ENCODE measurements at places on chromosomes 6 and 20.

DNA sequence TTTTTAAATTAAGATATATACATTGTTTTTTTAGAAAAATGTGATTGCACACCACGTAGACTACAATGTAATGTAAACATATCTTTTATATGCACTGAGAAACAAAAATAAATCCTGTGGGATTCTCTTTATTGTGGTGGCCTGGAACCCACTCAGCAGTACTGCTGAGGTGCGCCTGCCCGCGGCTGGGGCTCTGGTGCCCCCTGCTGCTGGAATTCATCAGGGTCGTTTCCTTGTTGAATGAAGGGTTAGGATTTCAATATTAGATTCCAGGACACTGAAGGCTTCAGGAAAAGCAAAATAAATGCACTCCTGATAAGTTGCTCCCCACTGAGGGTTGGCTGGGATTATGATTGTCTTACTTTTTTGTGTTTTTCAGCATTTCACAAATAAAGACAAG is 175.8 kb upstream of the GGTLC1 start:
- no peak for DNase-seq
- no peaks in the 10 kb centered on the region for H3K4me1 ChIP-seq
- no peak overlapping the region for H3K4me3 ChIP-seq
- H3K27me3 ChIP-seq: no peaks in the 10 kb centered on the region
- no peaks in the 10 kb centered on the region for H3K36me3 ChIP-seq

DNA sequence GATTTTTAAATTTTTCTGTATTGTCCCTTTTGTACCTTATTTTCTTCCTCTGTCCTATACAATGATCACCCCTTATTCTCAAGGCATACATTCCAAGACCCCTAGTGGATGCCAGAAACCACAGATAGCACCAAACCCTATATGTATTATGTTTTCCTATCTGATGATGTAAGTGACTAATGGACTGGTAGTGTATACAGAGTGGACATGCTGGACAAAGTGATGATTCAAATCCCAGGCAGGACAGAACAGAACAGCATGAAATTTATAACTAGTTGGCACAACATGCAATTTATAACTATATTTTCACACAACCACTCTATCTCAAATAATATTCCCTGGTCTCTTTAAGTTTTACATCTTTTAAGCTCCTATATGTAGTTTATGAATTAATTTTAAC is 205.6 kb upstream of the FLRT3 start:
- DNase-seq: no peak
- no peaks in the 10 kb centered on the region for H3K4me1 ChIP-seq
- H3K27me3 ChIP-seq: no peaks in the 10 kb centered on the region
- no peaks in the 10 kb centered on the region for H3K36me3 ChIP-seq
- no peak overlapping the region for H3K4me3 ChIP-seq
- no peak overlapping the region for H3K27ac ChIP-seq

DNA sequence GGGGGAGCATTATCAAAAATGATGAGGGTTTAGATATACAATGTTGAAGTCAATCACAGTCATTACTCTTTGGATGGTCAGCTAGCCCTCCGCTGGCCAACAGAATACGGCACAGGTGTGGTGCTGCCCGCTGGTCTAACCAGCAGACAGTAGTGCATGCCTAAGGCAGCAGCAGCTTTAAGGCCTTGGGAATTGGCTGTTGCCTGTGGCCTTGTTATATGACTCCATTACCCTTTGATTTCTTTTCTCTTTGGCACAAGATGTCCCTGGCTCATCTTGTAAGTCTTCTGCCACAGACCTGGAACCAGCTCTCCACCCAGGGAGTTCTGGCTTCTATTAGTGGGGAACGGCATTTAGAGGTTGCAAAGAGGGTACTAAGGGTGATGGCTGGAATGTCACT is 110.2 kb downstream of the WDR27 start:
- no peaks in the 10 kb centered on the region for H3K36me3 ChIP-seq
- no peak for DNase-seq
- H3K27ac ChIP-seq: no peak overlapping the region
- no peak overlapping the region for H3K4me3 ChIP-seq
- peaks cover 4% of the 10 kb centered on the region for H3K4me1 ChIP-seq

- H3K27me3 ChIP-seq: no peaks in the 10 kb centered on the region
- peaks cover 60% of the 10 kb centered on the region for H3K36me3 ChIP-seq
- no peak for DNase-seq
- no peaks in the 10 kb centered on the region for H3K4me1 ChIP-seq
- no peak overlapping the region for H3K27ac ChIP-seq
Measured at GRCh38 chr20:24970754-24971153, 21.7 kb downstream of the CST7 start.

GRCh38 chr6:132934496-132934895 is 120.1 kb downstream of the RPS12 start:
- H3K36me3 ChIP-seq: no peaks in the 10 kb centered on the region
- no peaks in the 10 kb centered on the region for H3K4me1 ChIP-seq
- H3K4me3 ChIP-seq: no peak overlapping the region
- H3K27ac ChIP-seq: no peak overlapping the region
- no peak for DNase-seq
- H3K27me3 ChIP-seq: no peaks in the 10 kb centered on the region

DNA sequence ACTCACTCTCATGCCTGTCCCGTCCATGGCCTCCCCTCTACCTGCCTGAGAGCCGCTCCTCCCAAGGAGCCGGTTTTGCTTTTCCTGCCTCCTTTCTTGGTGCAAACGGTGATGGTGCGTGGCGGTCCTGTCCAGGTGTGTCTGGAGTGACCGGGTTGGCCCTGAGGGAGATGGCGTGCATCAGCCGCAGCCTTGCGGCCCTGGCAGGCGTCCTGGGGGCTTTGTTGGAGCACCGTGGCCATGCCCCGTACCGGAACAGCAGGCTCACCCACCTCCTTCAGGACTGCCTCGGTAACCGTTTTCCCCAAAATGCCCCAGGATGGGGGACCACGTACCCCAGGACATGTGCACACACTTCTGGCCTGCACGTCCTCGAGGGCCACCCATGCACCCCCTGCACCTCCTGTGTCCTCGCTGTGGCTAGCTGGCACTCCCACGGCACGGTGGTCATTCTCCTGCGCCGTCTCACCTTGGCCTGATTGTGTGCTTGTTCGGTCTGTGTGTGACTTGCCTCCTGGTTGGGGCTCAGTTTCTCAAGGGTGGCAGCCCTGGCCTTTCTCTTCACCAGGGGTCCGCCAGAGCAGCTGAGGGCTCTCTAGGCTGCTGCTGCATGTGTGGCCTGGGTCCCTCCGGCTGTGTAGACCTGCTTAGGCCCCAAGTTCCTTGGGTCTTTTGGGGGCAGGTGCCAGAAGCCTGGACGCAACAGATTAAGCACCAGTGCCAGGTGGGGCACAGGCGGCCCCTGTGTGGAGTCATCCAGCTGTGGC is 36.4 kb downstream of the FRMD1 start:
- no peak for DNase-seq
- no peaks in the 10 kb centered on the region for H3K4me1 ChIP-seq
- no peak overlapping the region for H3K27ac ChIP-seq
- no peaks in the 10 kb centered on the region for H3K27me3 ChIP-seq
